Right cardiac atrium (tissue), 5 donors: ENCODE measurements at places on chromosomes 5 and 9. TPM values are rescaled to one million over a fixed set of nuclear protein-coding genes. Genes with fewer than 3 reads are reported as not detected.

OR1J2 gene
- total RNA-seq: not detected

- no peak for DNase-seq
Measured at GRCh38 chr5:24606971-24607370, 37.8 kb downstream of the CDH10 start.

SLC36A2 gene
- total RNA-seq: not detected

DNA sequence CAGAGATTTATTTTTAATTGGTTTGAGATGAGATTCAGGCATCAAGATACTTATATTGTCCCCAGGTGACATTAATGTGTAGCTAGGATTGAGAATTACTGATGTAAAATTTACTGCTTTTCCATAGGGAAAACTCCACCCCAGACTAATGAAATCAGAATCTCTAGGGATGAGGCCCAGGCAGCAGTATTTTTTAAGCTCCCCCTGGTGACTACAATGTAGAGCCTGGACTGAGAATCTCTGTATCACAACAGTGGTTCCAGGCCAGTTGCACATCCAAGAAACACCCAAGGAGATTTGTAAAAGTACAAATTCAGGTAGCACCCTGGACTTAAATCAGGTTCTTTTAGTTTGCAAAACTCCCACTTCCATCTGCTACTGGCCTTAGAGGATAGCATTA, 185.7 kb downstream of the MARCHF11 start:
- DNase-seq: no peak

CARTPT gene
- total RNA-seq: not detected

DNA sequence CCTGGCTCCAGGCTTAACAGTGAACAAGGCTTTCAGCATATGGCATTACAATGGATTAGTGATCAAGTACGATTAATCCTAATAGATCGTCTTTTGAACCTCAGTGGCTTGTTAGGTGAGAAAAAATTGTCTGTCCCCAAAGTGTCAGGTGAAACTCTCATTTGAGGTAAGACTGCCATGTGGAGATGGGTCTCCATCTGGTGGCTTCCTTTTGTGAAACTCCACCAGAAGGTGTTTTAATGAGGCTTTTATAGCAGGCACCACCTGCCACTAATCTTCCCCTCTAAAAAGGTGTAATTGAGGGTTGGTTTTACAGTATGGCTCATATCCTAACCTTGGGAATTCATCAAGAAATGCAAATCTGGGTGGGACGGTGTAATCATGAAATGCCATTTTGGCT, 471.1 kb upstream of the MPDZ start:
- DNase-seq: no peak

- DNase-seq: no peak
Measured at GRCh38 chr5:149860801-149861322, 83.7 kb downstream of the PDE6A start.

DNA sequence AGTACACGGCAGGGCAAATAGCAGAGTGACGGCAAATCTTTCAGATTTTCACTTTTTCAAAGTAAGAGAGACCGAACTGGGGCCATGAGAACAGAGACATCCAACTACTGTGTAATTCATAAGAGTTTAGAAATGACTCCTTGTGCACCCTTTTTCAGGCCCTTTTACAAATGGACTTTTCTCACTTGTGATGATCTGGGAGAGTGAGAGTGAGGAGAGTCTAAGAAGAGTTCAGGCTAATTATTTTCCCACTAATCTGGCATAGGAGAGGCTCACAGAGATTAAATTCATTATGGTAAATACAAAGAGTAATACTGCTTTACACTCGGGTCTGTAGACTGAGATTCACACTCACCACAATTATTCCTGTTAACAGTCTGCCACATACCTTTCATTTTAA, 880 bp upstream of the CCNG1 start:
- no peak for DNase-seq

DNA sequence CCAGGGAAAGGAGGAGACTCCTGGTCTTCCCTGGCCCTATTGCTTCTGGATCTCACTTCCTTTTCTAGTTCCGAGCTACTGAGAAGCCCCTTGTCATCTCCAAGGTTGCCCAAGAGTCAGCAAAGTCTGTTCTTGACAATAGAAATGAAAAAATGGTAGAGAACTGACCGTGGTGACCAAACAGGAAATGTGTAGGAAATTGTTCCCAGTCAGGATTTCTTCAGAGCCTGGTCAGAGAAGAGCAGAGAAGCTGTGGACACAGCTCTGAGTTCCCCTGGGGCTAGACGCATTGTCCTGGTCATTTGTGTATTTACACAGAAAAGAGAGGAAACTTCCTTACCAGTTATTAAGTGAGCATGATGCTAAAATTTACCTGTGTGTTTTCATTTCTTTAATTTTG, 35.6 kb downstream of the S1PR3 start:
- DNase-seq: no peak

DNA sequence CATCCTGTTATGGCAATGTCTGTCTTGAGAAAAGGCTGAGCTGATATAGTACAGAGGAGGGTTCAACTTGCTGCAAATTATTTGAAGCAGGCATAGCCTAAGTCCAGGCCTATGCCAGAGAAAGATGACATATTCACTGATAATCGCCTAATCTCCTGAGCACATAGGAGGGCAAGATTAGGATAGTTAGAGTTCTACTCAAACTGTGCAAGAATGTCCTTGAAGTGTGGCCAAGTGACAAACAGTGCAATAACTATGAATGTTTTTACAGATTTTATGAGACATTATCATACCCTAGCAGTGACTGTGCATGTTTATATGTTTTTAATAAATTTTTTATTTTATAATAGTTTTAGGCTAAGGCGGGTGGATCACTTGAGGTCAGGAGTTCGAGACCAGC, 96.2 kb downstream of the TSSK1B start:
- no peak for DNase-seq

GRCh38 chr9:35395076-35395705, 94.7 kb upstream of the RUSC2 start:
- no peak for DNase-seq

GABBR2 gene
- total RNA-seq: not detected

DNA sequence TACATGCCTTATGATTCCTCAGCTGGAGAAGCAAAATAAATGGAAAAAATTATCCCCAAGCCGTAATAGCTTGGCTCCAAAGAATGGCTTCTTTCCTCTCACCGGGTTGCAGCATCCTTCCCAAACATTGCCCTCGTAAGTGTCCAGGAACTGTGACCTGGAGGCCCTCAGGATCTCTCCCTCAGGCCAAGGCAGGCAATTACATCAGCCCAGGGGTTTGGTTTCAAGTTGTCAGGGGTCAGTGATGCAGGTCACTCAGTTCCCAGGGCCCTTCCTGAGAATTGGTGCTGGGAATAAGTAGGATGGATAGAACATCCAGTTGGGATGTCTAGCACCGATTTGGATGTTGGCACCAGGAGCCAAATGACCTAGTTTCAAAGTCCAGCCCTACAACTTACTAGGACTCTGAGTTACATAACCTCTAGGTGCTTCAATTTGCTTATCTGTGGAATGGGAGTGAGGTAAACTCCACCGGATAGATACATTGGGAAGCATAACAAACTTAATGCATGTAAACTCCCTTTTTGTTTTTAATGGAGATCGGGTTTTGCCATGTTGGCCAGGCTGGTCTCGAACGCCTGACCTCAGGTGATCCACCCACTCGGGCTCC, 133.5 kb upstream of the DAP start:
- no peak for DNase-seq

- no peak for DNase-seq
Measured at GRCh38 chr5:128519827-128520226, 18.2 kb downstream of the FBN2 start.

C5orf34 gene
- total RNA-seq: 0.64 TPM

GRCh38 chr5:170769898-170770416, 13.6 kb upstream of the GABRP start:
- no peak for DNase-seq

- DNase-seq: no peak
Measured at GRCh38 chr5:157354800-157355199, 88.9 kb downstream of the CYFIP2 start.

IFNK gene
- not detected for total RNA-seq

PAX5 gene
- not detected for total RNA-seq

- DNase-seq: no peak
Measured at GRCh38 chr5:104456122-104456521, 893.5 kb upstream of the NUDT12 start.

PIP5KL1 gene
- 0.29 TPM for total RNA-seq

DNA sequence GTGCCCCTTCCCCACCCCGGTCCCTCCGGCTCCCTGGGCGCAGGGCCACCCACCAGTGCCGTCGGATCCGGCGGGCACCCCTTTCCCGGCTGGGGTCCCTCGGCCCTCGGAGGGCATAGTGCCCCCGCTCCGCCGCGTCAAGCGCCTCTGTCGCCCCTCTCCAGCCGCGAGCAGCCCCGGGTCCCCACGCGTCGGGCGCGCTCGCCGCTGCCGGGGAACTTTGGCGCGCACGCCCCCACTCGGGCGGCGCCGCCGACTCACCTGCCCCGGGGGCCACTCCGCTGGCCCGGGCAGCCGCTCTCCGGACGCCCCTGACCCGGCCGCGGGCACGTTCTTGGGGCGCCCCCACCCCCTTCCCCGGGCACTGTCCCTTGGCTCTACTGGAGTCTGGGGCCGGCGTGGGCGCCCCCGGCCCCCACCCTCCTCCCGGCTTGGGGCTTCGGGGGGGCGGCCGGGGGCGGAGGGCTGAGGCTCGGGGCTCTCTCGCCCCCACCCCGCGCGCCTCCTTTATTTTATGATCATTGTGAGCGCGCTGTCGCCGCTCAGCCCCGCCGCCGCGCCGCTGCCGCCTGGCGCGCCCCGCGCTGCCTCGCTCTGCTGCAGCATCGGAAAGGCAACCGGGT, 1.1 kb upstream of the FAM78A start:
- no peak for DNase-seq

TMC1 gene
- total RNA-seq: 0.45 TPM

DNA sequence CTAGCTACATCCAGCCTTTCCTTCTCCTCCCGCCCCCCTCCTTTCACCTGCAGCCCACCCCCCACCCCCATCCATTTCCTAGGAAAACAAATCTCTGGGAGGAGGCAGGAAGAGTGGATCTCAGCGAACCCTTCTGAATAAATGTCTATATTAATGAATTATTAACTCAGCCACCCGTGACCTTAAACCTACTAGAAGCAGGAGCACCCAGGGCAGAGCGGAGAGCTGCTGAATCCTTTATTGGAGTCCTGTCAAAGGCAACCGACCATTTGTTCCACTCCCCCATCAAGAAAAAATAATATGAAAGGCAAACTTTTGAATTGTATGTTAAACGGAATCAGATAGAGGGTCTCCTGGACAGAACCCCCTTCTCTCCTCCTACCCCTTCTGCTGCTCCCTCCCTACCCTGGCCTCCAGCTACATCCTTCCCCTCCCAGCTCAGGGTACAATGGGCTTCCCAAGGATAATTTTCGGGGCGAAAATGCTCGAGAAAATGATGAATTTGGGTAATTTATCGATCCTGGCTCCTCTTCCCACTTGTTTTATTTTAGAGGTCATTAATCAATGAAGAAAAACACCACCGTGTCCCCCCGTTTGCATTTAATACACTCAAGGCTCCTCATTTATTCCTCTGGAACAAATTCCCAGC, 3.3 kb upstream of the PRDM6 start:
- no peak for DNase-seq

CKMT2 gene
- total RNA-seq: 908 TPM

- no peak for DNase-seq
Measured at GRCh38 chr9:114680259-114681001, 1.6 kb downstream of the TEX48 start.

GRCh38 chr5:110549301-110549700, 177.2 kb downstream of the TMEM232 start:
- no peak for DNase-seq

DNA sequence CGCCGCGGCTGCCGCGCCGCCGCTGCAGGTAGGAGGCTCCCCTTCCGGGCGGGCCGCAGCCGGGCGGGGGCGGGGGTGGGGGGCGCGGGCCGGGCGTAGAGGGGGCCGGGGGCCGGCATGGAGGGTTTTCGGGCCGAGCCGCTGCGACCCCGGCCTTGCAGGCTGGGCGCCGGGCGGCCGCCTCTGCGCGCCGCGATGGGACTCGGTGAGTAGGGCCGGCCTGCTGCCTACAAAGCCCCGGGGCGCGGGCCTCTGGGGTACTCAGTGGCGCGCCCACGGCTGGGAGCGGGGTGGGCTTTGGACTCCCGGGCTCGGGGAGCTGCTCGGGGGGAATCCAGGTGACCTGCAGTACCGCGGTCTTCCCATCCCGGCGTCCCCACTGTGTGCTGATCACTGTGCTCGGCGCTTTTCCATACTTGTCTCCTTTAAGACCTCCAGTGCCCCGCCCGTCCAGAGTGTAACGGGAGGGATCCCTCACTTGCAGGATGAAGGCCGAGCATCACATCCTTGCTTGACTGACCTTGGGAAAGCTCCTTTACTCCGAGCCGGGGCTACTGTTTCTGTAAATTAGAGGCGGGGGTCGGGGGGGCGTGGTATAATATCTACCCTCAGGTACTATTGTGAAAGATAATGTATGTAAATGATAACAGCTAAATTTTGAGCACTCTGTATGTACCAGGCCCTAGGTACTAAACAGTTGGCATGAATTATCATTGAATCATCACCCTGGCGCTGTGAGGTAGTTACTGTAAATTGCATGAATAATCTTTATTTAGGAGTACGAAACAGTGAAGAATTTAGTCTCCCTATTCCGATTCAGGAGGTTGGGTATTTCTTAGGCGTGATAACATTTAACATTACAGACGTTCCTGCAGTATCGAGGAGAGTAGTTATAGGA, 672 bp downstream of the MSANTD3 start:
- peak; percentile 75 for DNase-seq

CSF1R gene
- total RNA-seq: 24.0 TPM

GRCh38 chr5:177357459-177358351, at the start of gene RGS14:
TSS of gene RGS14 (plus strand) at chr5:177357924. CDS start at chr5:177358025, 101 bp downstream.
- peak; percentile 66 for DNase-seq

AJM1 gene
- 4.4 TPM for total RNA-seq

DNA sequence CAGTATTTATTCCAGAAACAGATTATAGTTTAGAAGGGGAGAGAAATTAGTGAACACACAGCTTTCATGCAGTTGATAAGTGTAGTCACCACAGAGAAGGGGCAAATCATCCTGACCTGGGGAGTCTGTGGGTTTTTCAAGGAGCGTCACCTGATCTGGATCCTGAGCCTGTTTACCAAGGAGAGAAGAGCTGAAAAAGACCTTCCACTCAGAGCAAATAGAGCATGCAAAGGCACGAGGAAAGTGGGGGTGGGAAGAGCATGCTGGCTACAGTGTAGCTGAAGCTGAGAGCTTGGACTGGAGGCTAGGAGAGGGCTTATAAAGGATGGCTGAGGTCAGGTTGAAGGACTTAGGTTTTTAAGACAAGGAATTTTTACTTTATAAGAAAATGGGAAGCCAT, 30.4 kb downstream of the ACO1 start:
- no peak for DNase-seq
